ENCODE measurements at places on chromosomes 2 and 18.

DNA sequence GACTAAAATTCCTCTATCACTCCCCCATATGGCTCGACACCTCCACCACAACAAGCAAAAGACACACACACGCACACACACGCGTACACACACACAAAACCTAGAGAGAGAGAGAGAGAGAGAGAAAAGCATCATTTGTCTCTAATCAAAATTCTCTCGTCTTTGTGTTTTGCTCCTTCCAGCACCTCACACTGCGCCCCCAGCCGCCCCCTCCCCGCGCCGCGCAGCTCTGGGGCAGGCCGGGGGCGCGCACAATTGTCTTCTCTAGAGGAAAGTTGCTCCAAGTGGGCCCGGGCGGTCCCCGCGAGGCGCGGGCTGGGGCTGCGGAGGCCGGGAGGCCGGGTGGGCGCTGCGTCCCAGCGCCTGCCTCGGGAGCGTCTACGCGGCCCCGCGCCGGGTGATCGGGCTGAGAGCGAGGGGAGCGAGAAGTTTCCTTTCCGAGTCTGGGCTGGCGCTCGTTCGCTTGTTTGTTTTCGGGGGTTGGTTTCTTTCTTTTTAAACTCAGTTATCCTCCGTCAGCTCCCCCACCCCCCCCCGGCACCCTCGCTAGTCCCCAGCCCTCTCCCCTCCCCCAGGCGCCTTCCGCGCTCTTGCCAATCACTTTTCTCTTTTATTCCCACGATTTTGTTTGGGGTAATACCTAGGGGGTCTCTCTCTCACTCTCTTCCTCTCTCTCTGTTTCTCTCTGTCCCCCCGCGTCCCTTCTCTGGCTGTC lies 4.1 kb downstream of the ZEB2 start:
- DNase-seq = no peak

DNA sequence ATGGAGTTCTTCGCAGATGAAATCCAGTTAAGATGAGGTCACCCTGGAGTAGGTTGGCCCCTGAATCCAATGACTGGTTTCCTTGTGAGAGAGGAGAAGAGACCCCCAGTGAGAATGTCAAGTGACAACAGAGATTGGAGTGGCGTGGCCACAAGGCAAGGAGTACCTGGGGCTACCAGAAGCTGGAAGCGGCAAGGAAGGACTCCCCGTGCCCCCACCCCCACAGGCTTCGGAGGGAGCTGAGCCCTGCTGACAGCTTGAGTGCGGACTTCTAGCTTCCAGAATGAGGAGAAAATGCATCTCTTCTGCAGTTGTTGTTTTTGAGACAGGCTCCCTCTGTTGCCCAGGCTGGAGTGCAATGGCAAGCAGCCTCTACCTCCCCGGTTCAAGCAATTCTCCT lies 78.0 kb upstream of the HPCAL1 start:
- no peak for DNase-seq

GRCh38 chr2:8190279-8190678 lies 491.6 kb upstream of the ID2 start:
- DNase-seq = no peak

DNA sequence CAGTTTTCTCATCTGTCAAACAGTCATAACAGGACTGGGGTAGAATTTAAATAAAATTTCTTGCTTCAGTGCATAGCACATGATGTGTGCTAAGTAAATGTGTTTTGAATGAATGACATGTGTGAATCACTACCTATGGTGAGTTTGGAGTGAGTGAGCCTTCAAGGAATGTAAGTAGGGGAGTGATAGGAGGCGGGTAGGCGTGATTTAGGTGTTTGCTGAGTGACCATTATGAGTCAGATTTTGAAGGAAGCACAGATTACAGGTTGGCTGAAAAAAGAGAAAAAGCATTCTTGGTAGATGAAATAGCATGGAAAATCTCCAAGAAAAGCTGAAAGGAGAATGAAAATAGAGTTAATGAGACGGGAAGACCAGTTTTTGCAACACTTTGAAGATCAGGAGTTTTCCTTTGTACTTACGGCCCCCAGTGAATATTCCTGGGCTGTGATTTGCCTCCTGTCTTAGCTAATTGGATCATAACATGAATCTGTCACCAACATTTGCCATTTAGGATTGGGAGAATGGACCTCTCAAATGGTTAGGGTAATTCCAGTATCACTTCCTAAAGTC lies 136.9 kb upstream of the GATA6 start:
- DNase-seq = no peak

DNA sequence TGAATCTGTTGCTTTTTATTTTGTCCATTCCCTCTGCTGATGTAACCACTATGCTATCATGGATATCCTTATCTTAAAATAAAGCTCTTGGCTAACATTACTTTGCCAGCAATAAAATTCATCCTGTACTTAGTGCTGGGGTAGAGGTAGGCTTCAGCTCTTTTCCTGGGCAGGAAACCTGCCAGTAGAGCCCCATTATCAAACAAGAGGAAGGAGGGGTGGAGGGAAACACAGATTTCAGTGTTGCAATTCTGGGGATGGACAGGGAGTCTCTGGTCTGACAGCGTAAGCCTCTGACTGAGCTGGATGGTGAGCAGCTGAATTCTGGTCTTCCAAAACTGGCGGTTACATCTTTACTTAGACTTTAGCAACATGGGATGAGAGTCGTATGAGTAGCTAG lies 47.5 kb downstream of the CASP8 start:
- DNase-seq = no peak

DNA sequence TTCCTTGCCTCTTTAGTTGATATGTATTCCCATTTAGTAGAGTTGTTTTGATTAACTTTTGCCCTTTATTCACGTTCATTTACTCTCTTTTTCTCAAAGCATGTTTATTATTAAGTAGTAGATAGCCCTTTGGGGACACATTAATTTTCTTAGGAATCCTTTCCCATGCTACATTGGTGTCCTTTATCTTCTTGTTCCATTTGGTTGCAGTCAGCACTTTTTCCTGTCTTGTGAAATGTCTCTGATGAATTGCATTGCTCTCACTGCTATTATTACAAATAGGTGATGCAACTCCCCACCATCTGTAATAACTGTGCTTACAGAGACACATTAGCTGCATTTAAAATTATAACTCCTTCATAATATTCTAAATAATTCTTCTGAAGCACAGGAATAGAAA lies 428.5 kb upstream of the CNTNAP5 start:
- DNase-seq = no peak

DNA sequence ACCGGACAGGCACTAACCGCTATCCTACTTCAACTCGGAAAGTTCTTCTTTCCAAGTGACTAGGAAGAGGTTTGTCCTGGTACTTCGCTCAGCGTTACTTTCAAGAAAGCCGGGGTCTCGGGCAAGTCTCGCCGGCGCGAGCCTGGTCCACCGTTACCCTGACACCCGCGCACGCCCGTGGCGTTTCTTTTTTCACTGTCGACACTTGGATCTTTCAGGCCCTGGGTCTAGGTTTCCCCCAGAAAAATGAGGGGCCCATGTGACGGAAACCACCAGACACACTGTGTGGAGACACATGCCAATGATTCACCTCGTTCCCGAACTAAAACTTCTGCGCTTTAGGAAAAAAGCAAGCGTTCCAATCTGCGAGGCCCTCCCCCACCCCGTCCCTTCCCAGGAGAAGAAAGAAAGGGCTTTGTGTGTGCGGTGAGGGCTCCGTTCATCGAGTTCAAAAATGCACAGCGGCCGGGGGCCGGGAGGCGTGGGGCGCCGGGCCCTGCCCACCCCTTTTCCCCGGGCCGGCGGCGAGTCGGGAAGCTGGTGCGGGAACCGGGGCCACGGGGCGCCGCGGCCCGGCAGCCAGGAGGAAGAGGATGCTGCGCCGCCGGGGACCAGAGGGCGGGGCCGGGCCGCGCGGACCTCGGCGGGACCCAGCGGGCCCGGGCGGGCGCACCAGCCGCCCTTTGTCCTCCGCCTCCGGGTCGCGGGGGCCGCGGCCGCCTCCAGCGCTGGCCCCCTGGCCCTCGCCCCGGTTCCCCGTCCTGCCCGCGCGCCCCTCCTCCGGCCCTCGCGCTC lies 2.6 kb downstream of the ZNF521 start:
- no peak for DNase-seq

DNA sequence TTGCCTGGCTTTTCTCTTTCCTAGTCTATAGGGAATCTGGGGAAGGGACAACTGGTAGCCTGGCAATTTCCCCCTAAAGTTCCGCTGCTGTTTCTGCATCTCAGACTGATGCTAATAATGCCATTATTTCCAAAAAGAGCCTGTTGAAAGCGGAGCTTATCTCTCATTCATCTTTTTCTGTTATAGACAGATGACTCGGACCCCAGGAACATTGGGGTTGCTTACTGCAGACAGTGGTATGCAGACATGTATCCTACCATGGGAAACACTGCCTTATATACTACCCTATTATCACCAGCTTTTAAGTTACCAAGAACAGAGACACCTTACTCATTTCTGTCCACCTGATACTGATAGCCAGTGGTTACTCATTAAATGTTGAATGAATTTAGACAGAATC lies 15.3 kb downstream of the ETAA1 start:
- DNase-seq = no peak

- no peak for DNase-seq
Observed at GRCh38 chr18:63963615-63964256, 6.1 kb upstream of the SERPINB8 start.

DNA sequence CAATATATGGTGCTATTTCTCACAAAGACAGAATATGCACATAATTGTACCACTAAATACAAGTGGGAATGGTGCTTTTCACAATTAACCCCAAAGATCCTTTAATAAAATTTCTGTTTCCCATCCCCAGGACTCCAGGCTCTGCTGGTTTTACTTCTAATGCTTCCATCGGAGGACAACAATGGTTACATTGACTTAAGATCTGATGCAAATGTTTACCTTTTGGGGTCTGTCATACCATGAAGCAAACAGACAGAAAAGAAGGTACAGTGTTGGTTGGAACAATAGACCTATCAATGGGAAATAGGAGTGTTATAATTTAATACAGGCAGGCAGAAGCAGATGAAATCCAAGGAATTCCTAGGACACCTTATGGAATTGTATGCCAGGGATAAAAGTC lies 105.7 kb downstream of the UPP2 start:
- DNase-seq = no peak

- DNase-seq = no peak
Observed at GRCh38 chr2:25372405-25373268, 30.9 kb upstream of the DNMT3A start.

- DNase-seq = no peak
Observed at GRCh38 chr2:7765236-7765635, 848.0 kb downstream of the RNF144A start.

DNA sequence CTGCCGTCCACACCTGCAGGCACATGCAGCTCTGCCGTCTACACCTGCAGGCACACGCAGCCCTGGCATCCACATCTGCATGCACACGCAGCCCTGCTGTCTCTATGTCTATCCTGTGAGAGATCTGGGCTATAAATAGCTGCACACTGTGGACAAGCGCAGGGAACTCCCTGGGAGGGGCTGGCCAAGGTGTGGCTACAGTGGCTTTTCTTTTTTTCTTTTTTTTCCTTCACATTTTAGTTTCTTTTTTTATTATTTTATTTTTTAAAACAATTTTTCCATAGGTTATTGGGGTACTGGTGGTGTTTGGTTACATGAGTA lies 42.0 kb downstream of the TMEM182 start:
- DNase-seq = no peak

- no peak for DNase-seq
Observed at GRCh38 chr2:48711343-48711742, 44.2 kb downstream of the LHCGR start.
